ENCODE measurements at places on chromosomes 5 and 9.

GRCh38 chr5:74016373-74016772 is 390.4 kb downstream of the ARHGEF28 start:
- no peak for DNase-seq

- DNase-seq: no peak
Measured at GRCh38 chr5:90221951-90222350, 187.6 kb downstream of the CETN3 start.

GRCh38 chr5:179344431-179345182 is 654 bp downstream of the ADAMTS2 start:
- DNase-seq: peak; percentile 77

DNA sequence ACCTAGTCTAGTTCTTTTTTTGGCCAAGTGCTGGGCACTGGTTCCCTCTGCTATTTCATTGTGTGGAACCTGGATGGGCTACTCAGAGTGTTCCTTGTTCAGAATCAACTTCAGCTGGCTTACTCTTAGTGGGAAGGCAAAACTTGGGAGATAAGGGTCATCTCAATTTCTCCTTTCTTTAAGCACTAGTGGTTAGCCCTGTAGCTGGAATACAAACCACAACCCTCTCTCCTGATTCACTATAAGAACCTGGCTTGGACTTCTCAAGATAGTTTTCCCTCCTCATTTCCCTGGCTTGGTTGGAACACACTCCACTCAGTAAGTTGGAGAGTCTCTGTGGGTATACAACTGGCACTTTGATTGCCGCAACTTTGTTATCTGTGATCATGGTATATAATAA is 35.1 kb downstream of the GRIA1 start:
- no peak for DNase-seq

DNA sequence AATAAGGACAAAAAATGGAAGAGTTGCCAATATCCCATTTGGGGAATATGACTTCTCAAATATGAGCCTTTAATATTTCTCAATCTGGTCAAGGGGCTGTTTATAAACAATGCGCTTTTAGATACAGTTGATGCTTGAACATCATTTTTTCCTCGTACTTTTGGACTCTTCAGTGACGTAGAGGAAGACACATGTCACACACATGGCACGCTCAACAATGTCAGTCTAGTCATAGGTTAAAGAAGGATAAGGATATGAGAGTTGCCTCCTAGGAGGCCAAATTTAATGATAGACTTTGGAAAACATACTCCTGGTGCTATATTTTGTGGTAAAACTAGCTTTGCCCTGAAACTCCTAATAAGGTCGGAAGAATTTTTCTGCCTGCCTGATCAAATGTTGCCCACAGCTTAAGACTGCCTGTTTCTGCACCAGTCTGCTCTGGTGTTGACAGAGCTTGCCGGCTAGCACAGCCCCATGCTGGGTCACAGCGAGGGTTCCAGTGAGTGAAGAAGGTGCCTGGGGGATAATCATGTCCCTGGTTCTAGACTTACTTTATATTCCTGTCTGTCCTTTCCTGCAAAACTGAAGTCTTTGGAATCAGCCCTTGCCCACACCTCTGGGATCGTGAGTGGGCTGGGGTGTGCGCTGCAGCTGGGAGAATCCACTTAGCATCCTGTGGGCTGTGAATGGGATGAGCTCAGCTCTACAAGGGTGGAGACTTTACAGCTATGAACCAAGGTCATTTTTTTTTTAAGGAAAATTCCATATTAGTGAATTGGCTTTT is 230.8 kb upstream of the IRX4 start:
- DNase-seq: no peak

DNA sequence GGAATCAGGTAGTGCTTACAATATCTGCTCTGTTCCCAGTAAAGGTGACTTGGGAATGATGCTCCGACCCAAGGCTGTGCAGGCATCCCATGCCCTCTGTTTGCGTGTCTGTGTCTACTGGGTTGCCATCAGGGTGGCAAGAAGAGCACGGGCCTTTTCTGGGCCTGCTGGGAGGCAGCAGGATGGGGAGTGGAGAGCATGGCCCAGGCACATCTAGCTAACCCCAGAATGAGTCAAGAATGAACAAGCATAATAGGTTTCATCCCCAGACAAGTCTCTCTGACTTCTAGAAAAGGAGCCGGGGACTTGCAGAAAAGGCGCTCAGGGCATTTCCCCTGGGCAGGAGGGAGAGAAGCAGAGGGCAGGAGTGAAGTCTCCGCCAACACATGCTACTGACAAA is 260.4 kb downstream of the IRX1 start:
- DNase-seq: no peak

Data from D341Med (cell line).